ENCODE measurements at places on chromosomes 7 and 10. TPM values are rescaled to one million over a fixed set of nuclear protein-coding genes. Genes with fewer than 3 reads are reported as not detected.

MRLN gene
- not detected for total RNA-seq

HOXA2 gene
- total RNA-seq = 0.12 TPM

OR2A42 gene
- under 0.01 TPM for total RNA-seq

WAPL gene
- 39.8 TPM for total RNA-seq

Measured in hair follicle dermal papilla cell (primary cell).